NCI-H1092 (cell line): ENCODE measurements at places on chromosomes 6 and 20.

DNA sequence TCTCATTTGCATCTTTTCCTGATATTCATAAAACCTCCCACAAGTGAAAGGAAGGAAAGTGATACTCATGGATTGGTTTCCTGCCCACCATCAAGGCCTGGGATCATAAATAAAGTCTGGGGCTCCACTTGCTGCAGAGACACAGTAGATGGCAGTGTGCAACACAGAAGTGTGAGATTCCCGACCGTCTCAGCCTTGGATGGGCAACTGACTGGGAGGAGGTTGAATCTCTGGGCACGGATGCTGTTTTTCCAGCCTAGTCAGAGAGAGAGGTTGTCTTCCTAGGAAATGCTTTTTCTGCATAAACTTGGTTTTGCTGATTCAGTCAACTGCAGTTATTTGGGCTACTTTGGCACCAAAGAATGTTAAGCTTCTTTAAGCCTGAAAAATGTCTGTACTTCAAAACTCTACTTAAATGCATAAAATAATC, 9.9 kb upstream of the RFPL4B start:
- peak; percentile 58 for DNase-seq

- DNase-seq = no peak
Measured at GRCh38 chr6:2970753-2971419, 481 bp downstream of the SERPINB6 start.

DNA sequence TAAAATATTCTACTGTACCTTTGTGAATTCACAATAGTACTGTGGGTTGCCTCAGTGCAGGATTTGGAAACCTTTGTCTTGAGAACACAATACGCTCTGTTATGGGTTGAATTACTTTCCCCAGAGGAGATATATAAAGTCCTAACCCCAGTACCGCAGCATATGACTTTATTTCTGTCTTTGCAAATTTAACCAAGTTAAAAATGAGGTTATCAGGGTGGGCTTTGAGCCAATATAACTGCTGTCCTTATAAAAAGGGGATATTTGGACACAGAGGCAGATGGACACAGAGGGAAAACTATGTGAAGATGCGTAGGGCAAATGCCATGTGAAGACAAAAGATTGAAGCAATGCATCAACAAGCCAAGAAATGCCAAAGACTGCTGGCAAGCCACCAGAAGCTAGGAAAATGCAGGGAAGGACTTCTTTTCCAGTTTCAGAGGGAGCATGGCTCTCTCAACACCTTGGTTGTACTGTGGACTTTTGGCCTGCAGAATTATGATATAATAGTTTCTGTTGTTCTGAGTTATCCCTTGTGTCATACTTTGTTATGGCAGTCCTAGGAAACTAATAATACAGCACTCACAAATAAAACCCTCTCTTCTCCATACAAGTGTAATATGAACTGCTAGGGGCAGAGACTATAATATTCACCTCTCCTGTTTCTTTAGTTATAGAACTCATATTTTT, 292.6 kb upstream of the SPTLC3 start:
- DNase-seq = no peak

- no peak for DNase-seq
Measured at GRCh38 chr6:17054647-17055046, 47.2 kb upstream of the STMND1 start.

- DNase-seq = peak; percentile 30
Measured at GRCh38 chr6:5143634-5144311, 58.6 kb downstream of the PPP1R3G start.

DNA sequence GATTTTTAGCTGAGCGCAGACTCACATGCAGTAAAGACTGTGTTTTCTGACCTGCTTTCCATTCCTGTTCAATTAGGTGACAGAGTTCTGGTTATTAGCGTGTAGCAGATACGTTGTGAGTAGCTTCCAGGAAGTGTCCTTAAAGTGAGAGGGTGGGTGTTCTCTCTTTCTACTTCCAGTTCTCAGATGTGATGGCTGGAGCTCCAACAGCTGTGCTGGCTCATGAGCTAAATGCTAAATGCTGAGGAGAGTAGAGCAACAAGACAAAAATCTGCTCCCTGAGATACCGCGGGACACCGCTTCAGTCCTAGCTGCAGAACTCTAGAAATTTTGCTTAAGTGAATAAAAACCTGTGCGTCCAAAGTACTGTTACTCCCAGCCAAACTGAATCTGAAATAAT, 38.2 kb upstream of the FYN start:
- DNase-seq = no peak

DNA sequence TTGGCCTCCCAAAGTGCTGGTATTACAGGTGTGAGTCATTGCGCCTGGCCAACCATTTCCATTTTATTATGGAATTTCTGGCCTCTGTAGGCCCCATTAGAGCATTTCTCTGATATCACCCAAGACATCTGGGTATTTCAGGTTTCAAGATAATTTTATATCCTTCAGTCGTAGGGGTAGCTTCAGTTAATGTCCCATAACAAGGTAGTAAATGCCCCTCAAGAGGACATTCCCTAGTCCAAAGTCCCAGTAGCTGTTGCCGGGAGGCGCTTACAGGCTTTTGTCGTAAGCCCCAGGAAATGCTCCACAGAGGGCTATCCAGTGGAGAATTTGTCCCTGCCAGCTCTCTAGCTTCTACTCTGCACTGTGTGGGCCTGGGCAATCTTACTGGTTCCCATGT, 24.4 kb downstream of the EFCAB8 start:
- DNase-seq = no peak

DNA sequence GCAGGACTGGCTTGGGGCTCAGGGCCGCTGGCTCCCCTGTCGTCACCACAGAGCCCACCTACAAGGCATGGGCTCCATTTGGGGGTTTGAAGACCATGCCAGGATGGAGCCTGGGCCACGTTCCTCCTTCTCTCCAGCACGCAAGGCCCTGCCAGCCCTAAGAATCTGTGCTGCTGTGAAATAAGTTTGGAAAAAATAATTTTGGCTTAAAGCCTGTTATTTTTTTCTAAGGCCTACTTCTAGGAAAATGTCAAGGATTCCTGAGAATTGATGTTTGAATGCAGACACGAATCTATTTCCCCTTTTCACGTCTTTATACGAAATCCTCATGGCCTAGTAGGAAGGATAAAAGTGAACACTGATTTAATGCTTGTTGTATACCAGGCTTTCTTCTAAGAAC, 107.5 kb downstream of the LRFN2 start:
- DNase-seq = no peak

GRCh38 chr6:164694386-164694785, 615.0 kb downstream of the C6orf118 start:
- DNase-seq = no peak

DNA sequence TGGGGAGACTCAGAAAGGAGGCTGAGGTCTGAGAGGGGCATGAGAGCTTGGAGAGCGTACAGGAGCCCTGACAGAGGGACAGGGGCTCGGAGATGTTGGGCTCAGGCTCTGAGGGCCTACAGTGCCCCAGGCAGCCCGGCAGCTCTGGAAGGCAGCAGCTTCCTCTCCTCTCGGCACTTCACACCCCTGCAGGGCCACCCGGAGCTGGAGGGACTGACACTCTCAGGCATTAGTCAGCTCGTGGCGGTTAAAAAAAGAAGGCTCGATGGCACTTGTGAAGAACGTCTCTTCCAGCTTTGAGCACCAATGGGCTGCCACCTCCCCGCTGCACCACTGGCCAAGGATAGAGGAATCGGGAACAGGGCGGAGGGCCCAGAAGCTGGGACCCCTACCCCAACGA, 62.6 kb upstream of the SIRPA start:
- DNase-seq = no peak

DNA sequence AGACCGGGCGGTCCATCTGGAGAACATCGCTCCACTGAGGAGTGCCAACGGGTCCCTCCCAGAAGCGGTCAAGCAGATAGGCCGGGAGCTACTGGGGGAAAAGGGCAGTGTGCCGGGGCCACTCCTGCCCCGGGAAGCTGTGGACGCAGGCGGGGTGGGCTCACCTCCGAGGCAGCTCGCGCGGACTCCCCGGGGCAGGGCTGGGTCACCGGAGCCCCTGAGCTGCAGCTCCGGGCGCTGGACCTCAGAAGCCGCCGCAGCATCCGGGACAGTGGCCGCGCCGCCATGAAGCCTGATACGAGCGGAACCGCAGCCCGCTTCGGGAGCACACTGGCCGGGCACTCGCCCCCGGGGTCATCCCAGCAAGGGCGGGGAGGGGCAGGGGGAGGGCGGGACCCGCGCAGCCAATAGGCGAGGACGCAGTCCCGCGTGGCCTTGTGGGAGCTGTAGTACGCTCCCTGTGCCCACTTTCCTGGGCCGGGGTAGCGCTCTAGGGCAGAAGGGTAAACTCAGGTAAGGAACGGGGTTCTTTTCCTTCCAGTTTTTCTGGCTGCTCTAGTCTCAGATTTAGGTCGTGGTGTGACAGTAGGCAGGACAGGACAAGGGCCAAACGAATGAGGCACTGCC, at the start of gene MOCS1:
MOCS1 (minus strand) TSS at position 332 of the 627 bp plus-strand sequence; CDS start at position 287, 45 bp downstream.
- DNase-seq = no peak

- DNase-seq = no peak
Measured at GRCh38 chr6:22322103-22323030, 25.5 kb upstream of the PRL start.
